SJSA1 (cell line): ENCODE measurements at places on chromosomes 7 and 10. TPM values are rescaled to one million over a fixed set of nuclear protein-coding genes. Genes with fewer than 3 reads are reported as not detected.

DNA sequence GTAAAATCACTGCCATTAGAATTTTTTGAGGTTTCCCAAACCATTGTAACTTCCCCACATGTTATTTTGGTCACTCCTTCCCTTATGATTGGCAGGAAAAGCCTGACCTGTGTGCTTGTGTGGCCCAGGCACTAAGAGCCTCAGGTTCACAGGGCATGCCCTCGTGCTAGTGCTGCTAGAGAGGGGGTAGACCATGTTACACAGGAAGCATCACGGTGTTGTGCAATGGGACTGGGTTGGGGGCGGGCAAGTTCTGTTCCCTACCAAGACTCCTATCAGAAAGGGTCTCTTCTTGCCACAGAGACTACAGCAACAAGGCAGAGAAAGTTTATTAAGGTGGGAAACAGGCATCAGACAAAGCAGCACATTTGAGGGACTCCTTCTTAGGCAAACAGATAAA, 32.2 kb downstream of the LSM5 start:
- no peak for DNase-seq

DNA sequence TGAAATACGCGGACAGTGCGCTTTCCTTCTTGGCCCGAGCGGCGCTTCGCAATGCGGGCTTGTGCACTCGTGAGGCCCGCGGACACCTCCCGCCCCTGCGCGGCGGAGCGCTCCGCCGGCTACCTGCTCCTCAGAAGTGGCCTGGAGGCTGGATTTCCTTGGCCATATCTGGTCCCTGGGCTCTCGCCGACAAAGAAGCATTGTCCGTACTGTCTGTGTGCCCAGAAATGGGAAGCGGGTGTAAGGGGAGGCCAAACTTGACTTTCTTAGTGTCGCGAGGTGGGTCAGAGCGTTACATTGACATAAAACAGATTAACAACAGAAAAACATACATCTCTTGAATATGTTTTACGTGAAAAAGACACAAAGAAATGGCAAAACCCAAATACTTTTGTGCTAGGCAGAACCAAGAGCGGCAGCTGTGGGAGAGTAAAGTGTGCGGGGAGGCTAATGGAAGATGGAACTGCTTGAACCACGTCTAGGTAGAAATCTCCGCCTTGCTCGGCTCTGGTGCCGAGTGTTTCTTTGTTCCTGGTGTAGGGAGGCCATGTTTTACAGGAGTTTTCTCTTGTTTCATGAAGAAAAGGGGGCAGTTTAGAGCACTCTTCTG, 1.4 kb downstream of the LANCL2 start:
- no peak for DNase-seq

- DNase-seq = no peak
Measured at GRCh38 chr10:11901833-11902475, 78.8 kb downstream of the PROSER2 start.

GRCh38 chr10:132447446-132448247, 50.6 kb downstream of the PWWP2B start:
- DNase-seq = no peak

PRRT4 gene
- total RNA-seq = not detected in 2 replicates

CLEC5A gene
- not detected in 2 replicates for total RNA-seq
